ENCODE measurements at places on chromosomes 6 and 20.

- no peak for DNase-seq
Observed at GRCh38 chr6:43749461-43749860, 20.6 kb upstream of the VEGFA start.

DNA sequence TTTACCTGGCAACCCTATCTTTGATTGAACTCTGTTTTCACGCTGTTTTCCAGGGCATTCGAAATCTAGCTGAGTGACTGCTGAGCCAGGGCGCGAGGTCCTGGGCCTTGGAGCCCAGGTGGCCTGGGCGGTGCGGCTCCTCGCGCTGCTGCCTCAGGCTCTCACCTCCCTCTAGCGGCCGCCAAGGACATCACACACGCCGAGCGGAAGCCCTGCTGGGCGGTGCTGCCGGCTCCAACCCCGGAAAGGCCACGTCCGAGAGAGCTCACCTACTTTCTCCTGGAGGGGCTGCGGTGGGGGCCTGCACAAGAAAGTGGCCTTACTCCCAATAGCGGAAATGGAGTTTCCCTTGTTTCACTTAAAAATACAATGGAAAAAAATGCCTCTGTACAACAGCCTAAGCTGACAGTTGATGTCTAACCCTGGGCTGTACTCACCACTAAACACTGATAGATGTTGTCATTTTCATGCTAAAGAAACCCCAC, 77.7 kb downstream of the ELOVL4 start:
- DNase-seq, result peak; percentile 87

DNA sequence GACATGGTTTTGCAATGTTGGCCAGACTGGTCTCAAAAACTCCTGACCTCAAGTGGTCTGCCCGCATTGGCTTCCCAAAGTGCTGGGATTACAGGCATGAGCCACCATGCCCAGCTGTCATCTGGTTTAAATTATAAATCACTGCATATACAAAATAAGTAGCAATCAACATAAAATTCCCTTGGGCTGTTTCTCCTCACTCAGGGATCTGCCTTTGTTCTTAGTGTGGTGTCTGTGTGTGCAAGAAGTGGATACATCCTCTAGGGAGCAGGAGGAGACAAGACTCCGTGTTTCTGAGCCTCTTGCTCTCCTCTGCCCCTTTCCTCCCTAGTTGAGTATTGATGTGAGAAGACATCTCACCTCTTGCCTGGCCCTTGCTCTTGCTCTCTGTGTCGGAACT, 65.2 kb upstream of the ADGRF4 start:
- DNase-seq, result peak; percentile 47

GRCh38 chr6:15447546-15448267, 201.8 kb downstream of the JARID2 start:
- no peak for DNase-seq

DNA sequence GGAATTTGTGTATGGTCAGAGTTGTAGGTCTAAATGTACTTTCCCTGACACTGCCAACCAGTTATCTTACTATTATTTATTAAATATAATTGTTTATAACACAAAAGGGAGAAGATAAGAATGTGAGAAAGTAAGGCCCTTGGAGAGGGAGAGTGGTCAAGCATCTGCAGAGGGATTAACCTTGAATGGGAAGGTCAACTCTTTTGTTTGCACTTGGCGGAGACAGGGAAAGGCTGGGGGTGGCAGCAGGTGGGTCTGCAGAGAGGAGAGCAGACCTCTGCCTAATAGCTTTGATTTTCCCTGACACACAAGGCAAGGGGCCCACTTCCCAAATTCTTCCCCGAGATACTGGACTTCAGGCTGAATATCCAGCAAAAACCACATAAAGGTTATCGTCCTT, 4.2 kb downstream of the LRP11 start:
- no peak for DNase-seq

DNA sequence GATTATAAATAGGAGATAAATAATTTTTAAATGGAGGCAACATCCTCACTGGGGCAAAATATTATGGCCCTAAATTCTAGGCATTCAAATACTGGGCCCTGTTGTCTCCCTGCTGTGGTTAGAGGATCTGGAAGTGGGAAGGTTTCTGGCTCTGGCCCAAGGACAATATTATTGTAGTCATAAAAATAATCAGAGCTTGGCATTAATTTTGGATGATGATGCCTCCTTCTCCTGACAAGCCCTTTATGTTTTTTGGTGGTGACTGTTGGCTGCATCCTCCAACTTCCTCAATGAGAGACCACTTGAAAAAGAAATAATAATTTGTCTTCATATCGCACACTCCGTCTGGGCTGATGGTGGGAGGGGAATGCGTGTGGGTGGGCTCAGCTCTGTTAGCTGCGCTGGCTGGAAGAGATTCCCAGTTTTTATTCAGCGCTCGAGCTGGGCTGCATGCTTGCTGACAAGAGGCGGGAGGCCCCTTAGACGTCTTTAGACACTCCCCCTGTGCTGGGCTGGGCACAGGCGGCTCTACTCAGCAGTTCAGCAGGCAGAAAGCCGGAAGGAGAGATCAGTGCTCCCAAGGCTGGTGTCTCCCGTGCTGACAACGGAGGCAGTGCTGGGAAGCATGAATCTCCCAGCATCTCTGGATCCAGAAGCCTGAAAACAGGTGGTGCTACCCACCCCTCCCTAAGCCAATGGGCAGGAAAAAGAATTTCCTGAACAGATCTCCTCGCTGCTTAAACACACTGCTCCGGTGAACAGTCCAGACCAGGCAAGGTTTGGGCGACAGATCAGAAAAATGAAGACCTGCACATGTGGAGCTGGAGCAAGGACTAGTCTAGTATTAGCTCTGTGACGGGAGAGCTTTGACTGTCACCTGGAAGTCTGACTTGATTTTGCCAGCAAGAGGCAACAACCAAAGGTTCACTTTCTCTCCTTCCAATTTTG, 97.7 kb downstream of the SYCP2 start:
- DNase-seq, result peak; percentile 63

DNA sequence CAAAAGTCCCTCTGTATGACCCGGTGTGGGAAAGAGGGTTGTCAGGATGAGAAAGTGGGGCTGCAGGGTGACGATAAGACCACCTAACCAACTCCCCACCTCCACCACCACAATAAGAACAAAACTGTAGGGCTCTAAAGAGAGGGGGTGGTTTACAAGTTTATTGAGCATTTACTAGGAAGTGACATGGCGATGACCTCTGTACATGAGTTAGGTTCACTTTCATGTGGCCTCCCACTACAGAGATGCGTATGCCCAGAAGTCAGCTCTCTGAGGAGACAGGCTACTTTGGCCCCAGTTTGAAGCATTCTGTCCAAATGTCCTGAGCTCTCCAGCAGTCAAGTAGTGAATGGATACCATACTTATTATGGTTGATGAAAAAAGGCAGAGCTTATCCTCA, 28.7 kb upstream of the PI16 start:
- no peak for DNase-seq

Data from ELF-1 (cell line).